Midbrain (tissue), 1 donor: ENCODE measurements at places on chromosomes 2 and 18.

DNA sequence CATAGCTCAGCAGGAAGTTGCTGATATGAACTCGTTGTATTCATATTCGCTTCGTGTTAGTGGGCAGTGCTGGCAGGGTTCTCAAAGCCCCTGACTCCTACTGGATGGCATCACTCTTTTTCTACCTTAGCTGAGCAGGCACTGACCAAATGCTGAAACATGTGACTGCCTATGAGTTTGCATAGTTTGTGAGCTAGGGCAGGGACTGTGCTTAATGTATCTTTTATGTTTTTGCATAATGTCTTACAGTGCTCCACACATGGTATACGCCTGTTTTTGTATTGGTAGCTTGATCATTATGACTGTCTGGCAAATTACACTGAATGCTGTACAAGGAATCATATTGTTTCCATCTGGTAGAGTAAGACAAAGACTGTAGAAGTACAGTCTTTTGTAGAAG, 305.3 kb downstream of the PARD3B start:
- DNase-seq, result no peak

DNA sequence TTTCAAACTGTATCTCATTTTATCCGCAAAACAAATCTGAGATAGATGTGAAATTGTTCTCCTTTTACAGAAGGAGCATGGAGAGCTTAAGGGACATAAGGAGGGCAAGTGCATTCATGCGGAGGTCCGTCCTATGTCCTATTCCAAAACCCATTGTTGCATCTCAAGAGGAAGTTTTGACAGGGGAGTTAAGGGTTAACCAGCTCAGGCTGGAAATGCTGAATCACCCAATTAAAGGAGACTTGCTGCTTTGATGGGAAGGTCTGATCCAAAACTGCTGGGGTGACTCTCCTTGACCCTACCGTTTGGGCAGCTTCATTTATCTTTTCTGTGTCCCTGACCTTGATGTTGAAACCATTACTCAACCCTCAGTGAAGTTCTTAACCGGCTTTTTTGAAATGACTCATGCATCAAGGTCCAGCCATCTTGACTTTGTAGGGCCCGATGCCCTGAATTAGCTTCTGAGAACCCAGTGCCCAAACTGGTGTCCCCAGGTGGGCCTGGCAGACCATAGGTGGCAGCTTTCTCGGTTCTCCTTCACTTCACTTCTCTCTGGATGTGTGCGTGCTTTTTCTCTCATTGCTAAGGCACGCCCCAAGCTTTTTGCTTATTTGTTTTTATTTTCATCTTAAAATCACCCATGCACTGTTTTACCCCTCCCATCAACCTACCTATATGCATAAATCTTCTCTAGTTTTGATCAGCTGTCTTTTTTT, 15.9 kb upstream of the TXNDC2 start:
- DNase-seq, result no peak

GRCh38 chr2:197327472-197328098, 17.0 kb upstream of the ANKRD44 start:
- no peak for DNase-seq

DNA sequence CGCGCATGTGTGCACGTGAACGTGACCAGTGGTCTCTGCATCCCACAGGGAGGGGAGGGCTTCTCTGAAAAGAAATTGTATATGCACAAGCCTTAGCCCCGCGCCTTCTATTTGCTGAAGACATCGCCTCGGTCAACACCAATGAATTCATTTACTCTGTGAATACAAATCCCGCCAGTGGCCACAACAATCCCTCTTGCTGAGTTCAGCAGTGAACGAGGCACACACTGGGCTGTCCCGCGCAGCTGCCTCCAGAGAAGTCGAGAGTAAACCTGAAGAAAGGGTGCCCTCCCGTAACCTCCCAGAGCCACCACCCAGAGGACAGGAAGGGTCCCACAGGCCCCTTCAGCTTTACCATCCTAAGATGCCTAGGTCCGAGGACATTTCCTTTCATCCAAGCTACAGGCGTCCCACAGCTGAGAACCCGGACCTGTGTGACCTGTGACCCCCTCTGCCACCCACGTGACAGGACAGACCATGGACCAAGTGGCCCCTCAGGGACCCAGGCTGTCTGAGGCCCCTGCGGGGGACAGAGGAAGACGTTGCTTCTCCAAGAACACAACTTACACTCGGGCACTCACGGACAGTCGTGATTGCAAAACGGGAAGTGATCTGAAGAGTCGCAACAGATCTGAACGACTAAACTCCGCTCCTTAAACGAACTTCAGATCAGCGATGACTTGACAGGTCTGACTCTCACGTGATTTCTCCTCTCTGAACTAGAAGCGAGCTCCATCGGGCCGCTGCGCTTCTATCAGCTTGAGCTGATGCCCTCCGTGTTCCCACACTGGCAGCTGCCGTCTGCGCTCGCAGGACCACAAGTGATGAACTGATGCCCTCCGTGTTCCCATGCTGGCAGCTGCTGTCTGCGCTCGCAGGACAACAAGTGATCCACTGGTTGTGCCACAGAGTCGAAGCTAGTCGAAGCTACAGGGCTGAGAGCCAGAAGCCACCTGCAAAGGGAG, 92.7 kb downstream of the ZNF516 start:
- no peak for DNase-seq

GRCh38 chr2:111671426-111672150, 212.4 kb downstream of the ANAPC1 start:
- DNase-seq, result no peak

DNA sequence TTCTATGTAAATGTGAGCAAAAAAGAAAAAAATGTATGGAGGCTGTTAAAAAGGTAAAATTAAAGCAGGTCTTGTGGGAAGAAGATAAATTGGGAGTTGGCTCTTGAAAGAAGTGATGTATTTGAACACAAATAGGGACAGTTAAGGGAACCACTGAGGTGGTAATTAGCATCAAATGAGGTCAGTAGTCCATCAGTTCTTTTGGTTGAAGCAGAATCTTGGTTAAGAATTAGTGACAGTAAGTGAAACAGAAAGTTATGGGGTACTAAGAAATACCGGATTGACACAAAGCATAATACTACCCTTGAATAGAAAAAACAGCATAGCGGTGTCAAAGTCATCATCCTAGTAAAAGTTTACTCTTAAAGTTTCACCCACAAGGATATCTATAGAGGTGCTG, 352.6 kb upstream of the VRK2 start:
- DNase-seq, result no peak

DNA sequence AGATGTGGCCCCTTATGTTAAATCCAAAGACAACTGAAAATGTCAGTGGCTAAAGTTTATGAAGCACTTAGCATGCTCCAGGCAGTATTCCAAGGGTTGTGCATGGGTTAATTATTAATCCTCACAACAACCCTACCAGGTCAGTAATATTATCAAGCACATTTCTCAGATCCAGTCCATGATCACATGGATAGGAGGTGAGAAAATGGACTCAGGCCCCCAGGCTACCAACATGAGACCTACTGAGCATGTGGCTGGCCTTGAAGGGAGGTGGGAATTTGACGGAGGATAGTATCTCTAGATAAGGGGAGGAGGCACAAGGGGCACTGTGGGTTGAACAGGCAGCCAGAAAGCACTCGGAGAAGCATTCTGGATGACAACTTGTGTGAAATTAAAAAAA, 412.0 kb downstream of the MEIS1 start:
- no peak for DNase-seq

DNA sequence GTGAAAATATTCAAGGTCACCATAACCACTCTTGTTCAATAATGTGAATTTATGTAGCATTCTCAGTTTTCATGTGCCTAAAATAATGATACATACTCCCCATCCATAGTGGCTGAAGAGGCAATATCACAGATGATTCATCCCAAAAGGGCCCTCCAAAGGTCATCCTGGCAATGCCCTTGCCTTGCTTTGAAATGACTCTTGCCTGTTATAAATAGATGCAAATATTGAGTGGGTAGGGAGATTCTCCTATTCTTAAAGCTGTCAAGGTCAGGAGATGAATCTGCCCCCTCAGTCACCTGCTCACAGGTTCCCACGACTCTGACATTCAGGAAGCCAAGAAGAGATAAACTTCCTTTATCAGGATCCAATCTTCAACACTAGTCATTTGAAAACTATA, 490.5 kb downstream of the TNS1 start:
- DNase-seq, result no peak

GRCh38 chr2:96320728-96321622, 4.1 kb upstream of the ITPRIPL1 start:
- no peak for DNase-seq
